GM23248 (cell line): ENCODE measurements at places on chromosomes 3 and 15. TPM values are rescaled to one million over a fixed set of nuclear protein-coding genes. Genes with fewer than 3 reads are reported as not detected.

GRCh38 chr15:45187894-45188830 lies at the start of gene SHF:
Gene SHF, minus strand, starts transcription at chr15:45187966. Its CDS starts 15 bp downstream, at chr15:45187951.
- peaks cover 11% of the 10 kb centered on the region for H3K27me3 ChIP-seq
- DNase-seq: peak; percentile 48
- no peaks in the 10 kb centered on the region for H3K36me3 ChIP-seq
- no peak within 1 kb of the TSS for H3K27ac ChIP-seq
- H3K4me3 ChIP-seq: peak within 1 kb of the TSS; percentile 76

GRCh38 chr15:41881920-41882688 lies 11.7 kb downstream of the SPTBN5 start:
- H3K4me3 ChIP-seq: no peak overlapping the region
- H3K27me3 ChIP-seq: no peaks in the 10 kb centered on the region
- no peak overlapping the region for H3K27ac ChIP-seq
- no peaks in the 10 kb centered on the region for H3K36me3 ChIP-seq

DNA sequence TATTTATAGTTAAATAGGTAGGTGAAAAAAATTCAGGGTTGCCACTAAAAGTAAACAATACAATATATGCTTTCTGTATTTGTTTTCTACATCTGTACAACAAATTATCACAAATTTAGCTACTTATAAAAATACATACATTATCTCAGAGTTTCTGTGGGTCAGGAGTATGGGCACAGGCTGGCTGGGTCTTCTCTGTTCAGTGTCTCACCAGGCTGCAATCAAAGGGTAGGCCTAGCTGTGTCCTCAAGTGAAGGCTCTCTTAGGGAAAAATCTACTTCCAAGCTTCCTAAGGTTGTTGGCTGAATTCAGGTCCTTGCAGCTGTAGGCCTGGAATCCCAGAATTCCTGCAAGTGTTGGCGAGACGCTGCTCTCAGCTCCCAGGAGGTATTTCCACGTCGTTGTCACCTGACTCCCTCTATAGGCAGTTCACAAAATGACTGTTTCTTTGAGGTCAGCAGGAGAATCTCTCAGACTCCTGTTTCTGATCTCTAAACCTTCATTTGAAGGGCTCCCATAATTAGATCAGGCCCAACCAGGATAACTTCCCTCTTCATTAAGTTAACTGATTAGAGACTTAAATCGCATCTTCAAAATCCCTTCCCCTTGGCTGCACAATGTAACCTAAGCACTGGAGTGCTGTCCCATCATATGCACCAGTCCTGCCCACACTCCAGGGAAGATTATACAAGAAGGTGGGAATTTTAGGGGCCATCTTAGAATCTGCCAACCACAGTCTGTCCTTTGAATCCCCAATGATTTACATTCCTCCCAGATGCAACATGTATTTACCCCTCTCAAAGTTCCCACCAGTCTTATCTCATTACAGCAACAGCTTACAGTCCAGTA lies 296.6 kb downstream of the SUCLG2 start:
- no peak overlapping the region for H3K27ac ChIP-seq
- H3K4me1 ChIP-seq: no peaks in the 10 kb centered on the region
- peak; percentile 59 for DNase-seq
- no peak overlapping the region for H3K4me3 ChIP-seq
- no peaks in the 10 kb centered on the region for H3K27me3 ChIP-seq

IGDCC3 gene
- 0.13 TPM in 1 of 2 replicates, not detected in the other for total RNA-seq

TICRR gene
- total RNA-seq: 2.3 and 2.4 TPM in 2 replicates

DNA sequence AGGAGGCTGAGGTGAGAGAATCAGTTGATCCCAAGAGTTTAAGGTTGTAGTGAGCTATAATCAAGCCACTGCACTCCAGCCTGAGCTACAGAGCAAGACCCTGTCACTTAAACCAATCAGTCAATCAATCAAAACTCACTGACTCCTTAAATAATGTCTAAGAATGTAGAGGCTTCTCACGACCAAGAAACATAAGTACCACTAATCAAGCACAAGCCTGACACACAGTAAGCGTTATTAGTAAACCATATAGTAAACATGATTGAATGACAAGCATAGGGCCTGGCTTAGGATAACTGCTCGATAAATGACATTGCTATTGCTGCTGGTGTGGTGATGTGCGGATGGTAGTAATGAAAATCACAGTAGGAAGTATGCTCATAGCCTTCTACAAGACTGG lies 29.4 kb downstream of the C3orf85 start:
- no peak overlapping the region for H3K27ac ChIP-seq
- H3K4me3 ChIP-seq: no peak overlapping the region
- no peaks in the 10 kb centered on the region for H3K4me1 ChIP-seq
- DNase-seq: no peak

CLDN18 gene
- total RNA-seq: not detected in 2 replicates

- peaks cover 14% of the 10 kb centered on the region for H3K4me1 ChIP-seq
- peak overlapping the region; percentile 29 for H3K27ac ChIP-seq
- no peak overlapping the region for H3K4me3 ChIP-seq
- DNase-seq: peak; percentile 84
Observed at GRCh38 chr3:45677033-45677446, 12.2 kb upstream of the SACM1L start.

- no peak overlapping the region for H3K27ac ChIP-seq
- no peaks in the 10 kb centered on the region for H3K27me3 ChIP-seq
- peaks cover 9% of the 10 kb centered on the region; the same call in 1 of the 2 replicates for H3K36me3 ChIP-seq
- H3K4me3 ChIP-seq: no peak overlapping the region
Observed at GRCh38 chr3:88117683-88118082, 32.1 kb upstream of the C3orf38 start.

DNA sequence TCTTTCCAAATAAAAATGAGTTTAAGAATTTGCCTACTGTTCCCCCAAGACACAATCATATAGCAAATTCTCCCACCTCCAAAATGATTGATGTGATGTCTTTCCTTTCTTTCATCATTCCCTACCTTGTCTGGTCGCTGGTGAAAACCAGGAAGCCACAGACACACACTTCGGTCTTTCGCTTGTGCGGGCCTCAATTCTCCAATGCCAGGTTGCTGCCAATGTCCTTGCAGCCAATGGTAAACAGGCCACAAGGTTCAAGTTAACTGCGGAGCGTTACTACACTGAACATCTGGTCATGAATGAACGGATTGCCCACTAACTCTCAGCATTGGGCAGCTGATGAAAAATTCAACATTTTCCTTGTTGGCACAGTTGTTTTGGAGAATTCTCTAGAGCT lies 192.2 kb downstream of the FOXP1 start:
- no peak overlapping the region for H3K4me3 ChIP-seq
- H3K4me1 ChIP-seq: peaks cover 23% of the 10 kb centered on the region
- DNase-seq: no peak
- H3K36me3 ChIP-seq: no peaks in the 10 kb centered on the region
- no peak overlapping the region for H3K27ac ChIP-seq

DNA sequence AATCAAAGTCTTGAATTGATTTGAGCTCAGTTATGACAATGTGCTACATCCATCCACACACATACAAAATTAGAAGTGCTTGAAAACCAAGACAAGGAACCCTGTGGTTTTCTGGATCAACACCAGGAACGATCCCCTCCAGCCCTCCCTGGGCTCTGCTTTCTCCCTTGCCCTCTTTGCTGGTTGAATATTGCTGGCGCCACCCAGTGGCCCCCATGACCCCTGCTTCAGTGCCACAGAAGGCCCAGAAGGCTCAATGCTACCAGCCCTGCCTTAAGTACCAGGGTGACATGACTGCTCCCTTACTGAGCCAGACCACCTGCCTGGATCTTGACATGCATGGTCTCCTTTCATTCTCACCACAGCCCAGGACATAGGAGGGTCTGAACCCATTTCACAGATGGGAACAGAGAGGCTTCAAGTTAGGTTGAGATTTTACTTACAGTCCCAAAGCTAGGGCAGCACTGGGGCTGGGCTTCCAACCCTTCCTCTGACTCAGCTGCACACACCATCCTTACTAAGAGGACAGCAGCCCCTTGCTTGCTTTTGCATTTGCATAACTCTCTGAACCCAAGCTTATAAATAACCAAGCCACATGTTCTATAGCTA lies 15.0 kb downstream of the IL12A start:
- H3K27me3 ChIP-seq: no peaks in the 10 kb centered on the region
- DNase-seq: peak; percentile 64
- H3K36me3 ChIP-seq: no peaks in the 10 kb centered on the region
- H3K27ac ChIP-seq: no peak overlapping the region
- H3K4me3 ChIP-seq: no peak overlapping the region
- no peaks in the 10 kb centered on the region for H3K4me1 ChIP-seq

TUSC2 gene
- total RNA-seq: 14.3 and 32.5 TPM in 2 replicates

GRCh38 chr15:70547846-70548487 lies 215.4 kb downstream of the UACA start:
- no peaks in the 10 kb centered on the region for H3K4me1 ChIP-seq
- peaks cover 41% of the 10 kb centered on the region for H3K27me3 ChIP-seq
- H3K36me3 ChIP-seq: no peaks in the 10 kb centered on the region

DNA sequence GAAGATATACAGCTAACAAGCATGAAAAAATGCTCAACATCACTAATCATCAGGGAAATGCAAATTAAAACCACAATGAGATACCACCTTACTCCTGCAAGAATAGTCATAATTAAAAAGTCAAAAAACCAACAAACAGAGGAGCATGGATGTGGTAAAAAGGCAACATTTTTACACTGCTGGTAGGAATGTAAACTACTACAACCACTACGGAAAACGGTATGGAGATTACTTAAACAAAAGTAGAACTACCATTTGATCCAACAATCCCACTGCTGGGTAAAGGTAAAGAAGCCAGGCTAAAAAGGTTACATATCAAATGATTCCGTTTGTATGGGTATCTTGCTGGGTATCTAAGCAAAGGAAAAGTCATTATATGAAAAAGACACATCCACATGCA lies 53.8 kb downstream of the STAG1 start:
- no peak overlapping the region for H3K4me3 ChIP-seq
- H3K27me3 ChIP-seq: no peaks in the 10 kb centered on the region
- peaks cover 13% of the 10 kb centered on the region; the same call in 1 of the 2 replicates for H3K4me1 ChIP-seq
- no peak overlapping the region for H3K27ac ChIP-seq

DNA sequence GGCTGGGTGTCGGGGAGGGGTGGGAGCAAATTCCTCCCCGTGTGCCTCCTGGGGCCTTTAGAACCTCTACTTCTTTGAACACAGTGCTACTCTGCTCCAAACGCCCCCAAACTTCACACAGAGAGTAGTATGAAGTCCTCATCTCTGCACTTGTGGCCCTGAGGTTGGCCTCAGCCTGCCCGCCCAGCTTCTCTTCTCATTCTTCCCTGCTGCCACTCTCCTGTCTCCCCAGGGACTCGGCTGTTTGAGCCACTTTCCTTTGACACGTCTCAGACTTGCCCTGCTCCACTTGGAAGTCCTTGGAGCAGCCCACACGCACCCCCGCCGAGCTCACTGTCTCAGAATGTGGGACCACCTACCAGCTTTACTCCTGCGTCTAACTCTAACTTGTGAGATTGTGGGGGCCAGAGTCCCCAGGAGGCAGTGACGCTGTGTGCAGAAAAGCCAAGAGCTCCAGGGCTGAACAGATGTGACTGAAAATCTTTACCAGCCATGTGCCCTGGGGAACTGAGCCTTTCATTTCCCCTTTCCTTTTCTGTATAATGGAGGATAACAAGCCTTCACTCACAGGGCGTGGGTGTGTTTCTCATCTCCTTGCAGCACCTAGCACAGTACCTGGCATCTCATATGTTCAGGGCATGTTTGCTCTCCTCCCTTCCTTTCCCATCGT lies 233.6 kb upstream of the CTDSPL start:
- H3K4me3 ChIP-seq: no peak overlapping the region
- H3K27me3 ChIP-seq: no peaks in the 10 kb centered on the region; the same call in 1 of the 2 replicates
- no peak for DNase-seq
- no peaks in the 10 kb centered on the region for H3K4me1 ChIP-seq

SLCO2A1 gene
- 0.22 and 0.63 TPM in 2 replicates for total RNA-seq

CCDC13 gene
- total RNA-seq: 0.22 and 1.3 TPM in 2 replicates

GRCh38 chr3:13480340-13481318 lies 523 bp downstream of the HDAC11 start:
- H3K4me3 ChIP-seq: peak overlapping the region; percentile 78
- peaks cover 11% of the 10 kb centered on the region for H3K4me1 ChIP-seq
- DNase-seq: peak; percentile 61
- H3K36me3 ChIP-seq: no peaks in the 10 kb centered on the region

ADGRG7 gene
- not detected in 2 replicates for total RNA-seq

DNA sequence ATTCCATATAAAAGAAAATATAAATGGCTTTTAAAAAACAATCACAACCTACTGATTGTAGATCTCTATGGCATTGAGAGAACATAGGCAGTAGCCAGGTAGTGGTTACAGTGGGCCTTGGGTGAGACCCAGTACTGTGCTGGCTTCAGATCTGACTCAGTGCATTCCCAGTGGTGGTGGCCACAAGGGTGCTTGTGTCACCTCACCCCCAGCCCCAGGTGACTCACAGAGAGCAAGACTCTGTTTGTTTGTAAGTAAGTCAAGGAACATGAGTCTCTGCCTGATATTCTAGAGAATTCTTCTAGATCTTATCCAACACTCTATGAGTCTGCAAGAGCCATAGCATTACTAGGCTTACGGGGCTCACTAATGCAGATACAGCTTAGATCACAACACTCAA lies 118.8 kb upstream of the AZI2 start:
- H3K4me3 ChIP-seq: no peak overlapping the region
- H3K4me1 ChIP-seq: no peaks in the 10 kb centered on the region
- H3K27me3 ChIP-seq: no peaks in the 10 kb centered on the region
- no peak overlapping the region for H3K27ac ChIP-seq

STIMATE gene
- 10.3 and 11.5 TPM in 2 replicates for total RNA-seq

EBLN2 gene
- 1.6 and 3.0 TPM in 2 replicates for total RNA-seq

BMF gene
- total RNA-seq: 1.1 and 2.7 TPM in 2 replicates

- no peak overlapping the region for H3K4me3 ChIP-seq
- no peaks in the 10 kb centered on the region for H3K27me3 ChIP-seq
- no peaks in the 10 kb centered on the region for H3K36me3 ChIP-seq
- peaks cover 6% of the 10 kb centered on the region for H3K4me1 ChIP-seq
Observed at GRCh38 chr15:43948691-43949325, 122.0 kb downstream of the WDR76 start.

DNA sequence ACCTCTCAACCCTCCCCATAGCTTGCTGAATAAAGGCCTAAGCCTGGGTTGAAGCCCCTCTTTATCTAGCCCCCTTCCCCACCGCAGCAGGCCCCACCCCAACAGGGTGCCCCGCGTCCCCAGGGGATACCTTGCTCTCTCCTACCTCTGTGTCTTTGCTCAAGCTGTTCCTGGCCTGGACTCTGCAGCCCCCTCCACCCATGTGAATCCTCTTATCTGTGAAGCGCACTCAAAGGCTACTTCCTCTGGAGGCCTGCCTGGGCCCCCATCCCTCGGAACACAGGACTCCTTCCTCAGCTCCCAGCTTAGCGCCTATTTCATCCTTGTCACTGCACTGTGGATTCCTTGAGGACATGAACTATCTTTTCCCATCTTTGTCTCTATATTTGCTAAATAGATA lies 61.4 kb upstream of the HERC1 start:
- H3K27me3 ChIP-seq: no peaks in the 10 kb centered on the region
- H3K27ac ChIP-seq: no peak overlapping the region
- no peak overlapping the region for H3K4me3 ChIP-seq
- no peaks in the 10 kb centered on the region for H3K36me3 ChIP-seq
- peaks cover 13% of the 10 kb centered on the region for H3K4me1 ChIP-seq

GRCh38 chr3:35679409-35680080 lies 40.2 kb downstream of the ARPP21 start:
- H3K27ac ChIP-seq: no peak overlapping the region
- H3K27me3 ChIP-seq: no peaks in the 10 kb centered on the region
- H3K36me3 ChIP-seq: no peaks in the 10 kb centered on the region
- no peak overlapping the region for H3K4me3 ChIP-seq
- no peak for DNase-seq

SYNM gene
- total RNA-seq: 0.97 and 1.6 TPM in 2 replicates
